ENCODE measurements at places on chromosomes 13 and 19.

GRCh38 chr19:19552798-19553197 lies 14.7 kb downstream of the CILP2 start:
- no peak for DNase-seq

- DNase-seq, result no peak
These were observed 716.2 kb upstream of the GPC6 start for GRCh38 chr13:92510416-92510815.

GRCh38 chr19:40807147-40808020 lies 8.4 kb downstream of the EGLN2 start:
- DNase-seq, result no peak

- no peak for DNase-seq
These were observed 20.0 kb downstream of the CNFN start for GRCh38 chr19:42370068-42370520.

DNA sequence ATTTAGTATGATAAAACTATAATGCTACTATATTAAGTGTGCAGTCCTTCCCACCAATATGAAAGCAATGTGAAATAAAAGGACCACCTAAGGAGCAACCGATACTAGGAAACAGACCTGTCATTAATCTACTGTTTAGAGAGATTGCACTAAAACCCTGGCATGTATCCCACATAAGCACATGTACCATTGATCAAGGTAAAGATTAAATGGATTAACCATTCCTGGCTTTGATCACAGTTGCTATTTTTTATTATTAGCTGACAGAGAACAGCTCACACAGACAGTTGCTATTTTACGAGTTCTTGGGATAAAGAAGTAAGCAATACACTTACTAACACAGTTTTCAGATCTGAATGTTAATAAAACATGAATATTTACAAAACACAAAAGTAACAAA lies 57.7 kb upstream of the ZDHHC20 start:
- no peak for DNase-seq

GRCh38 chr13:37339386-37339735 lies 233.9 kb upstream of the CSNK1A1L start:
- no peak for DNase-seq
